ENCODE measurements at places on chromosomes 4 and X.

DNA sequence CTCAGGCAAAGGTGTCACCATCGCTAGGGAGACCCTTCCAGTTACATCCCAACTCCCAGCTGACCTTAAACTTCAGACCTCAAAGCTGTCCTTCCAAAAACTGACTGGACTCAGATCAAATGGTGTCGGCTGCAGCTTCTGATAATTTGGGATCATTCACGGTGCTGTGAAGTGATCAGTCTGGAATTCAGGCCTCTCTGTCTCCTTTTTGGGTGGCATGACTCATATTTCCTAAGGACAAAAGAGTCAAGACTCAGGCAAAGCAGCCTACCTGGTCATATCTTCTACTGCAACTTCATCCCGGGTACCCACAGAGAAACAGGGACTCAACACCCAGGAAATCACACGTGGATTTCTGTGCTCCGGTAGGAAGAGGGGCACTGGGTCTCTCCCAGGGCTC lies 87.6 kb downstream of the SORCS2 start:
- DNase-seq, result no peak

GRCh38 chrX:69748055-69748454 lies 132.1 kb downstream of the EDA start:
- DNase-seq, result no peak

- no peak for DNase-seq
Measured at GRCh38 chr4:96093057-96093456, 253.2 kb downstream of the PDHA2 start.

DNA sequence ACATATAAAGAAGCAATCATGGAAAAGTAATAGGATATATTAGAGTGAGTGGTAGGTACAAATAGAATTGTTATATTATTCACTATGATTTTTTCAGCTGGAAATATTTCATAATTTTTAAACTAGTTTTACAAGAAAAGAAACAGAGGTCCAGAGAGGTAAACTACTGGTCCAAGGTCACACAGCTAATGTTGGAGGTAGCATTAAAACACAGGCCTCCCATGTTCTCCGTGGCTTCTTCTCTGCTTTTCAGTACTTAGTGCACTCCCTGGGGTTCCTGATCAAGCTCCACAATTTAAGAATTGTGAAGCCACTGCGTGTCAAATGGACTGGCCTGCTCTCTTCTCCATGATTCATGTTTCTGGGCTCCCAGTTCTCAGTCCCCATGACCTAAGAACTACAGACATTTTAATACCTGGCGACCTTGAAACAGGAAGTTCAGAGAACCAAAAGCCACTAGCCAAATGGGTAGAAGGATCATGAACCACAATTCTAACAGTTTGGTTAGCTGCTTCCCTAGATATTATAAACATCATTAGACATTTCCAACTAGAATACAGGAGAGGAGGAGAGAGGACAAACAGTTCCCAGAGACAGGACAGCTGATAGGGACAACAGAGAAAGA lies 172.0 kb upstream of the KLF3 start:
- no peak for DNase-seq

GRCh38 chrX:153456161-153456560 lies 10.3 kb upstream of the TREX2 start:
- DNase-seq, result no peak

DNA sequence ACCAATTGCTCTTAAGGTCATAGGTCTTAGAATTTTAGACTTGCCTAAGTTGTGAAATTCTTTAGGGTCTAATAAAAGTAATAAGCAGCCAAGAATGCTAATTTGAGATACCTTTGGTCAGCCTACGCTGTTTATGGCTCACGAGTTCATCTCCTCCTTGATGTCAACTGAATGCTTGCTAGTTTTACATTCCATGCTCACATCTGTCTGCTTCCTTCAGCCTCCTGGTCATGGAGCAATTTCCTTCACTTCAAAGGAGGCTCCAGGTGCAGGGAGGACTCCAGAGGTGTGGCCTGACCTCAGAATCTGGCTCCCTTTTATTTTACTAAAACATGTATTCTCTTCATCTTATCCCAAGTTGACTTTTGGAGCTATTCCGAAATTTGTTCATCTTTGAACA lies 23.3 kb upstream of the LNX1 start:
- no peak for DNase-seq

DNA sequence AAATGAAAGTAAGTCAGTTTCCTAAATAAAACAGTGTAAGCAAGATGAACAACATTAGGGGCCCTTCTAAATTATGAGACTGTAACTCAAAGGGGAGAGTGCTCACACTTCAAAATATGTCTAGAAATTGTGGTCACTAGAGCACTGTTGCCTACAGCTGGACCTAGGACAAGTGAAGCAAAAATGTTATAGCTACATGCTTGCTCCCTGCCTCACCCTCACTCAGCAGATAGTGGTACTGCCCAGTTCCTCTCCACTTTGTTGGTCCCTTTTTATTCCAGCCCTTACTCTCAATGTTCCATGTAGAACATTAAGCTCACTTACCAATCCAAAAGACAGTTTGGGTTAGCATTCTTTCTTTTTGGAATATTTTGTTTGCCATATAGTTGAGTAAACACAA lies 147.3 kb downstream of the GRIA3 start:
- no peak for DNase-seq

DNA sequence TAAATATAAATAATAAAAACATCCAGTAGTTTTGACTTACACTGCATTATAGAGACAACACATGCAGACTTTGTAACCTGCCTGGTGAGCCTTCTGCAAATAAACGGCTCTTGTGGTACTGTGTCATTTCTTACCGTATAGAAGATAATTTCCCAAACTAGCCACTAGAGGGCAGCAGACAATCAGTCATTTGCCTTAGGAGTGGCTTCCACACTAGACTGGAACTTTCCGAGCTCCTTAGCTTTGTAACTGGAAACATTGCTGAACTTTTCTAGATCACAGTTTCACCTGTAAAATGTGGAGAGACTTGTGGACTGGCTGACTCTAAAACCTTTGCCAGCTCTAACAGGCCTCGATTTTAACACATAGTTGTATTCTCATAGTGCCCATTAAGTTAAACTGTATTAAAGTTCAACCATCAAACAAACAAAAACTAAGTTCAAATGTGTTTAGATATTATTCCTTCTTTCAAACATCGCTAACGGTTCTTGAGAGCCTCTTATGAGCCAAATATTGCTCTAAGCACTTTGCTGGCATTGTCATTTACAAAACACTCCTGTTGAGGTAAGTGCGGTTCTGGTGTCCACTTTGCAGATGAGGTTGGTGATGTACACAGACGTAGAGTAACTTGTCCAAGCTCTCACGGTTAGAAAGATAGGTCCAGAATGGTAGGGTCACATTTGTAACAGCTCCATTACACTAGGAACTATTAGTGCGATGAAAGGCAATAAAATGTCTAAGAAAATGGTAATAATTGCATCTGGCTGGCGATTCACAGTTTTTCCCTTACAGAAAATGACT lies 345.5 kb downstream of the ANK2 start:
- peak; percentile 36 for DNase-seq

DNA sequence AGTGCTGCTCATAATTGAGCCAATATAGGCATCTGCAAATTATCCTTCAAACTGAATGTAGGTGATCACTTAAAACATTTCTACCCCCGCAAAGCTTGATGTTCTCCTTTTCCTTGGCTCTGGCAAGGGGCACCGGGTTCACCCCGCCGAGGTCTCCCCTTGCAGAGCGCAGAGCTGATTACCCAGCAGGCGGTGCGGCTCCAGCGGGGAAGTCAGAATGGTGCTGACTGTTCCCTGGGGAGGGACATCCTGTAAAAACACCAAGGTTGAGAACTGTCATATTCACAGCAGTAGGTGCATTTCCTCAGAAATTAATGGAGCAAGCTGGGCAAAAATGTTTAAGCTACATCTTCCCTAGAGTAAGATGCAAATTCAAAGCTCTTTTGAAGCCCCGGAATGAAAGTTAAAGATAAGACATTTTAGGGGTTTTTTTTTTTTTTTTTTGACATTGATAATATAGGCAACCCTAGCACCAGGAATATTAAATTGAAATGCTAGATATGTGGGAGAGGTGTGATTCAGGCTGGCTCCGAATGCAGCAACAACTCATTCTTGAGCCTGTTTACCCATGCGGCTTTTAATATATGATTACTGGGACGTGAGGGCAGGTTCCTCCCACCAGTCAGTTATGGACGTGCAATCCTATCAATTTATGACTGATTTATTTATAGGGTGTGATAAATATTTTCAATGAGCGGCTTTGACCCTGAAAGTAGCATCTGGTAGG lies 767.3 kb upstream of the TENM3 start:
- no peak for DNase-seq

- DNase-seq, result no peak
Measured at GRCh38 chr4:73844345-73844744, 7.9 kb downstream of the CXCL6 start.

DNA sequence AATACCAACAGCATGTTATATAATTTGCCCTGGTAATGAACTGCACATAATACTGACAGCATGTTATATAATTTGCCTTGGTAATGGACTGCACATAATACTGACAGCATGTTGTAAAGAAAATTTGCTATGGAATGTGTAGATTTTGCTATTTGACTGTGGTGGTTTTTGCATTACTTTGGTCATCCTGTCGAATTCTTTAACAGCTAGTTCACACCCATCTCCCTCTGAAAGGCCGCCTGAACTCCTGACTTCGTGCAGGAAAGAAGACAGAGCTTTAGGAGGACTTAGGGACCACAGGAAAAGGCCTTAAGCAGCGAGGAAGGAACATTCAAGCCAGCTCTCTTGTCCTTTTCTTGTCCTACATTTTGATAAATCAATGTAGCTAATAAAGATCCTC lies 45.2 kb upstream of the DCLK2 start:
- no peak for DNase-seq

- DNase-seq, result peak; percentile 24
Measured at GRCh38 chr4:152535360-152535902, 461 bp downstream of the FBXW7 start.

- no peak for DNase-seq
Measured at GRCh38 chr4:162871990-162872389, 294.7 kb downstream of the NAF1 start.

GRCh38 chr4:10245751-10246150 lies 129.2 kb upstream of the WDR1 start:
- DNase-seq, result no peak

DNA sequence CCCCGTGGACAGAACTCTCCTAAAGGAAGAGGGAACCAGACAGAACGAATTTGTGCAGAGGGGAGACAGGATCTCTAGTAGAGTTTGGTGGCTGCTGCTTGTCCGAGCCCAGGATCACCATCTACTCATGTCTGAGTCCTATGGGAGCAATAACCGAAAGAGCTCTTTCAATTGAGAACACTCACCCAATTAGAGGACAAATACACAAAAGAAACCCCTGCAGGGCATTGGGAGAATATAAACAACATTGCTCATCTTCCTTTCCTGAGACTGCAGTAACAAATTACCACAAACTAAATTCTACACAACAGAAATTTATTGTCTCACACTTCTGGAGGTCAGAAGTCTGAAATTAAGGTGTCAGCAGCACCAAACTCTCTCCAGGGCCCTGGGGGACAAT lies 65.6 kb downstream of the SPINK2 start:
- no peak for DNase-seq

DNA sequence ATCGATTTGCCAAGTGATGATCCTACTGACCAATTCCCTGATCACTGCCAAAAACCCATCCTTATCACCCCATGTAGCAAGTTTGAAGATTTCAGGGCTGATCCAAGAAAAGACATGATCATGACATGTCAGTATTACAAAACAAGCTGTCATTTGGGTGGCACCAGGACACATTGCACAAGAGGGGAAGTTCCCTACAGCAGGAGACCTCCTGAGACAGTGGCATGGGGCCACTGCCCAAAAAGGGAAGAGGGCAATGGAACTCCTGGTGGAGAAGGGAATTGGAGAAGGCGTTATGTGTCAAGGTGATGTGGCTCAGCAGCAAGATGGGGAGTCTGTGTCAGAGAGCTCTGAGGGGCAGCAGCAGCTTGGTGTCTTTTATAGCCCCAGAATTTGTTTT lies 43.4 kb downstream of the ZNF182 start:
- DNase-seq, result no peak

- no peak for DNase-seq
Measured at GRCh38 chrX:107674480-107675364, 46.4 kb downstream of the PRPS1 start.

DNA sequence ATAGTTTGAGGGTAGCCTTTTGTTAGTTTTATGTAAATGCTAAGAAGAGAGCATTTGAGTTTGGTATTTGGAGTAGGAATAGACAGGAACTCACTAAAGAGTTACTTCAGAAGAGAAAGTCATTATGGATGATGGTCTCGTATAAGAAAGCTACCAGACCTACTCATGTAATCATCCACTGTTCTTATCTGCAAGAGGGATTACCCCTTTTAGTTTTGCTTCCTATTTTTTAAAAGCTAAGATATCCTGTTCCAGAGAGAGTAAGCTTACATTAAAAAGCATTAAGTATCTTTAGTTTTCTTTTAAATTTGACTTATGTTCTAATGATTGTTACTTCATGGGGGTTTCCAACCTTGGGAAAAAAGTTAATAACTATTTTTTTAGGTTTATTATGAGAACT lies 12.5 kb upstream of the ART3 start:
- no peak for DNase-seq

GRCh38 chr4:30726090-30726675 lies 6.0 kb downstream of the PCDH7 start:
- DNase-seq, result no peak

DNA sequence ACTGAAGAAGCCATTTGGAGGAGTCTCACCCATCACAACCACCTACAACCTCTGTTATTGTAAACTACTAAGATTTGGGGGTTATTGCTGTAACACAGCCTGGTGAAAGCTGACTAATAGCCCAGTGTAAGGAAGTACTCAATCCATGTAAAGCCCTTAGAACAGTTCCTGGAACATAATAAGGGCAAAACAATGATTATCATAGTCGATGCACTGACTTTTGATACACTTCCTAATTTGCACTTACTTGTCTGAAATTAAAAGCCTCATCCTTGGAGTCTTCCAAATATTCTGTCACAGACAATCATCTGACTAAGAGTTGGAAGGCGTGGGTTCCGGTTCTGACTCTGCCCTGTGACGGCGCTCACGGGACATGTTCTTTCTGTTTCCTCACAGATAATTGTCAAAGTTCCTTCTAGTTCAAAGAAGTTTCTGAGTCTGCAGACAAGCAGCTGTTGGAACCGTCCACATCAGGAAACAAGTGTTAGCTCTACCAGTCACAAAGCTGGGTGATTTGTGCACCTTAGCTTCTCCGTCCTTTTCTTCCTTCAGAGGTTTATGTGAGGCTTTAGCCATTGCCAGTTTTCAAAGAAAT lies 33.4 kb upstream of the RASGEF1B start:
- no peak for DNase-seq
